ENCODE measurements at places on chromosomes 6 and 20.

DNA sequence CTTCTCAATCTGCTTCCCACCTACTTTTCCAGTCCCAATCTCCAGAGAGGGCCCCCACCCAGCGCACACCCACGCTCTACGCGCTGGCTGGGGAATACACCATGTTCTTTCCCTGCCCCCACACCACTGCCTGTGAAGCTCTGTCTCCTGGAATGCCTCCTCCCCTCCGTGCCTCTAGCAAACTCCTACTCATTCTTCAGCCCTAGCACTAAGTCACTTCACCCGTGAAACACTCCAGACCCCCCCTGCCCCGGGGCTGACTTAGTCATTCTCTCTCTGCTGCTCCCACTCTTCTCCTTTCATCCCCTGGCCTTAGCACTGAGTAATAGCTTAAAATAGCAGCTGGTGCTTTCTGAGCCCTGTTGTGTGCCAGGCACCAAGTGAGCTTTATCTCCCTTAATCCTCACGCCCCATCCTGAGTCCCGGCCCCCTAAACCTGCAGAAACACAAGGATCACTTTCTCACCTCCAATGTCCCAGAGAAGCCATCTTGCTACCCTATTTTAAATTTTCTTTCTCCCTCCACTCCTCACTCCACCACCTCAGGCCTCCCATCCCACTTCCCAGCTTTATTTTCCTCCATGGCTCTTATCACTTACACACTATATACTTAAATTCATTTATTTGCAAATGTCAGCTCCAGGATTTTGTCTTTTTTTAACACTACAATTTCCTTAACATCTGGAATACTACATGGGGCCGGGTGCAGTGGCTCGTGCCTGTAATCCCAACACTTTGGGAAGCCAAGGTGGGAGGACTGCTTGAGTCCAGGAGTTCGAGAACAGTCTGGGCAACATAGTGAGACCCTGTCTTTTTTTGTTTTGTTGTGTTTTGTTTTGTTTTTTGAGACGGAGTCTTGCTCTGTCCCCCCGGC, 6.3 kb upstream of the PARD6B start:
- DNase-seq, result no peak

DNA sequence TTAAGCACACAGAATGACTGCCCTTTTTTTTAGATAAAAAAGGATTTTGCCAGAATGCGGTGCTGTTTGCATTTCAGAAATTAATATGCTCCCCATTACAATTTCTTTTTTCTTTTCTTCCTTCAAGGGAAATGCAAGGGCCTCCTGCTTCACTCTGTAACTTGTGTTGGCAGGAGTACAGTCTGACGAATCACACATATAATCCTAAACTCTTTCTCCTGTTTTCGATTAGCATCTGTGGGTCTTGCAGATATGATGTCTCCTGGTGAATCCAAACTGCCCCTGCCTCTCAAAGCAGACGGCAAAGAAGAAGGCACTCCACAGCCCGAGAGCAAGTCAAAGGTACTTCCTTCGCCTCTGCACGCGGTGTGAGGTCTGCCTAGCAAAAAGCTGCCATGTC, 149.5 kb downstream of the TMEM242 start:
- no peak for DNase-seq

GRCh38 chr20:23118144-23118543, 32.0 kb upstream of the CD93 start:
- DNase-seq, result no peak

GRCh38 chr6:53944543-53944942, 149.7 kb downstream of the LRRC1 start:
- DNase-seq, result no peak

- no peak for DNase-seq
These were observed 16.5 kb downstream of the GTF2H5 start for GRCh38 chr6:158184608-158185007.

Measured in stimulated activated CD8-positive, alpha-beta memory T cell treated with anti-CD3 and anti-CD28 coated beads, Interleukin-2, amount 100 ng/mL, for 1 hour (primary cell).